NCI-H510A treated with DMSO at 0.1 percent for 48 hours (cell line): ENCODE measurements at places on chromosomes 11 and 22.

DNA sequence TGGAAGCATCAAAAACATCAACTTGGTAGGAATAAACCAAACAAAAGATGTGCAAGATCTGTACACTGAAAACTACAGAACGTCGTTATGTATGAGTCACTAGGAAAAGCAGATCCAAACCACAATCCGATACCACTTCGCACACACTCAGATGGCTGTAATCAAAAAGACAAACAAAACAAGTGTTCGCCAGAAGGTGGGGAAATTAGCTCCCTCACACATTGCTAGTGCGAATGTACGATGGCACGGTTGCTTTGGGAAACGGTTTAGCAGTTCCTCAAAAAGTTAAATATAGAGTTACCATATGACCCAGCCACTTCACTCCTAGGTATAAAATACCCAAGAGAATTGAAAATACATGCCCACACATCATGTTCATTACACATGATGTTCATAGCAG lies 14.8 kb upstream of the CARD10 start:
- peak; percentile 5 for DNase-seq

DNA sequence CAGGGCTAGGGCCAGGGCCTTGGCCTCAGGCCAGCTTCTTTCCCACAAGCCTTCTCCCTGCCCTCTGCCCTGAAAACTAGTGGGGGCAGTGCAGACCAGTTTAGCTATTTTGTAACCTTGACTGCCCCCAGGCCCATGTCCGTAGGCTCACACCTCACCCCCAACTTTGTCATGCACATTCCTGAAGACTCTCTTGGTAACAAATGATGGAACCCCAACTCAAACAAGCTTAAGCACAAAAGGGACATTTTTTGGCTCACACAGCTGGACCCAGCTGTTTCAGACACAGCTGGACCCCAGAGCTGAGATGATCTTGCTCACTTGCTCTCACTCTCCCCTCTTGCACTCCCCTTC lies 46.6 kb downstream of the KCNQ1OT1 start:
- DNase-seq = no peak

- no peak for DNase-seq
These were observed 140.0 kb downstream of the RAB38 start for GRCh38 chr11:88035271-88035670.

- DNase-seq = no peak
These were observed 8.2 kb downstream of the UBASH3B start for GRCh38 chr11:122663764-122664163.

- no peak for DNase-seq
These were observed 327.1 kb upstream of the MTNR1B start for GRCh38 chr11:92642177-92642931.

GRCh38 chr11:2549876-2550605 lies 105.2 kb downstream of the KCNQ1 start:
- DNase-seq = no peak

- no peak for DNase-seq
These were observed 99.4 kb downstream of the MIAT start for GRCh38 chr22:26756675-26757293.
